ENCODE measurements at places on chromosomes 3 and 15.

DNA sequence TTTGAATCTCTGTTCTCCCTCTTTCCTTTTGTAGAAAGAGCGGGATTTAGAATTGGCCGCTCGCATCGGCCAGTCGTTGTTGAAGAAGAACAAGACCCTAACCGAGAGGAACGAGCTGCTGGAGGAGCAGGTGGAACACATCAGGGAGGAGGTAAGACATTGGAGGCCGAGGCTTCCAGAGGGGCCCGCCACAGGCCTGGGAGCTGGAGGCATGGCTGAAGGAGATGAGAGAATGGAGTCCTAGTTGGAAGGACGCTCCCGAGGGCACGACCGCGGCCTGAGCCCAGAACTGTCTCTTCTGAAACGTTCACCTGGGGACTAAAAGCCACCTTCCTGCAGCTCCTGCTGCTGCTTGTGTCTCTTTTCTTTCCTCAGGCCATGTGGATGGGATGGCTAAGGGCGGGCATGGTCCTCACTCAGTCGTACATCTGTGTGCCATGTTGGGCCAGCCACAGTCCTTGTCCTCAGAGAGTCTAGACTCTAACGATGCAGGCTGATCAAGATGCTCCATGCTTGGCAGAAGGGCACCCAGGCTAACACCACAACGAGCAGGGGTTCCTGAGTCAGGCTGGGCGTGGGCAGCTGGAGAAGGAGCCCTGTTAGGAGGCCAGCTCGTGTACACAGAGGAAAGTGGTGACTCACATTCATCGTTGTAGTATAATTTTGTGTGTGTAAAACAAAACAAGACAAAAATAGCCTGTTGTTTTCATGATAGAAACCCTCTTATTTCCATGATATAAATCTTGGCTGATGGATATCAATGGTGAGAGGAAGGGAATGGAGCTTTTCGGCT is 81.1 kb downstream of the CCK start:
- DNase-seq = no peak

DNA sequence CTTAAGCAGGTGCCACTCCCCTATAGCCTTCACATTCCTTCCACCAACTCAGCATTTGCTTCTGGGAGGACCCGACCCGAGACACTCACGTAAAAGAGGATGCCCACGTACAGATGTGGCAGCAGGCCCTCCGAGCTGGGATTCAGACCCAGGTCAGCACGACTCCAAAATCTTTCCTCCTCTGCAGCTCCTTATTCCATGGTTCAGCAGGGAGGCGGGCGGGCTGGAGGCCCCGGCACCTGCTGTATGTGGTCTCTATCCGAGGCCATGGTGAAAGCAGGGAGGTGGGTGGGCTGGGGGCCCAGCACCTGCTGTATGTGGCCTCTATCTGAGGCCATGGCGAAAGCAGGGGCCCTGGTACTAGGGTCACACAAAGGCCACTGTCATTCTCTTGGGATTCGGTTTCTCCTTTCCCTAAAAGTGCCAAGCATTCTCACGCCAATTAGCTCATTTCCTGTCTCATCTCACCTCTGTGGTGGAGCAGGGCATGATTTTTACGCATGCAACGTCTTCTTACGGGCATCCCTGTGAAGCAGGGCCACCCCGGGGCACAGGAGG is 5.9 kb upstream of the MUC4 start:
- no peak for DNase-seq

GRCh38 chr15:65006876-65007275 is 17.2 kb upstream of the SPG21 start:
- DNase-seq = no peak

DNA sequence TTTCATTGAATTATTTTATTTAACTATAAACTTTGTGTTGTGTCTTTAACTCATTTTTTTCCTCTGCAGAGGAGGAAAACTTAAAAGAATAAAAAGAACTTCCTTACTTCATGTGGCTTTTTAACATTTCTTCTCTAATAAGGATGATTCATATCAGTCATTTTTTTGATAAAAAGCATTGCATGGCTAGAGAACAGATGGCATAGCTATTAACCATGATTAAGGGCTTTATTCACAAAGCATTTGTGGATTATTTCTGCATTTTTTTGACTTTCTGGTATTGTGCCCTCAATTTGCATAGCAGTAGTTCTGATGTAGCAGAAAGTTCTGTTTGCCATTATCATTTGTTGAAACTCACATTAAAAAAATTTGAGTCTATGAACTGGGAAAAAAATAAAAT is 540.8 kb downstream of the SI start:
- no peak for DNase-seq

- DNase-seq = no peak
These were observed 178.0 kb downstream of the FMN1 start for GRCh38 chr15:33016405-33017024.

DNA sequence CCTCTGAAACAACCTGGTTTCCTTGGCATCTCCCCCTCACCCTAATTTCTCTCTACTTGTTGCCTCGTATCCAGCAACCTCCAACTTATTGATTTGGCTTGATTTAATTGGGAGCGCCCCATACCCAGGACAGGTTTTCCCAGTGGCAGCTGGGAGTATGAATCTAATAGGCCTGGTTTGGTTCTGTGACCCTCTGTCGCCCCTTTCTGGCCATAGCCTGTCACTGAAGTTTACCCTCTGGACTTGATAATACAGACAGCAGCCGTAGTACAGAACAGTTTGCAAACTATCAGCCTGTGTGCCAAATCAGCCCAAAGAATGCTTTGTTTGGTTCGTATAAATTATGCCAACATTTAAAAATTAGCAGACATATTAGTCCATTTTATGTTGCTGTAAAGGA is 525.1 kb upstream of the GOLIM4 start:
- DNase-seq = no peak

DNA sequence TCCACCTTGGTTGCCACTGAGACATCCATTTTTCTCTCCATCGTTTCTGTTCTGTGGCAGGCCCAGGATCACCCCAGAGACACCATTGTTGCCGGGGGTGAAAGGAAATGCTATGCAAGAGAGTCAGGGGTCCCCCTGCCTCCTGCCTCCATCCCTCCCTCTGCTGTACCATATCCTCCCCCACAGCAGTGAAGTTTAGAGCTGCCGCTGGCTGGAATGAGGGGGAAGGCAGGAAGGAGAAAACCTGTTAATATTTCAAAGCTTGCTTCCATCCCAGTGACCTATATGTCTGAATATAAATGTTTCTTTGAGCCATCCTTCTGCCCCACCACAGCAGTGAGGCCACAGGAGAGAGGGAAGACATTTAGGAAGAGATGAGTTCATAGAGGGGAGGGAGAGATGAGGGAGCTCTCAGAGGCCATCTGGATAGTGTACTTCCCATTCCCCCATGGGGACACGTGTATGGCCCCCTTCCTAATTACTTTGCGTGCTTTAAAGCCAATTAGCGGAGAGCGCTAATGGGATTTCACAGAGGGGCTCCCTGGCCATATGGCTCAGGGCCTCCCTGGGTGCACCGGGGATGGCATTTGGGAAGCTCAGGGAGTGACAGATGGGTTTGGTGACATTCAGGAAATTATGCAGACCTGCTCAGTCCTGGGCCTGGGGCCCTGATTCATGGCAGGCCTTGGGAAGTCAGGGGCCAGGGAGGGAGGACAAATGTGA is 40.4 kb upstream of the CHRNB4 start:
- DNase-seq = no peak

- DNase-seq = no peak
These were observed 45.7 kb downstream of the MORC1 start for GRCh38 chr3:109072194-109072593.

DNA sequence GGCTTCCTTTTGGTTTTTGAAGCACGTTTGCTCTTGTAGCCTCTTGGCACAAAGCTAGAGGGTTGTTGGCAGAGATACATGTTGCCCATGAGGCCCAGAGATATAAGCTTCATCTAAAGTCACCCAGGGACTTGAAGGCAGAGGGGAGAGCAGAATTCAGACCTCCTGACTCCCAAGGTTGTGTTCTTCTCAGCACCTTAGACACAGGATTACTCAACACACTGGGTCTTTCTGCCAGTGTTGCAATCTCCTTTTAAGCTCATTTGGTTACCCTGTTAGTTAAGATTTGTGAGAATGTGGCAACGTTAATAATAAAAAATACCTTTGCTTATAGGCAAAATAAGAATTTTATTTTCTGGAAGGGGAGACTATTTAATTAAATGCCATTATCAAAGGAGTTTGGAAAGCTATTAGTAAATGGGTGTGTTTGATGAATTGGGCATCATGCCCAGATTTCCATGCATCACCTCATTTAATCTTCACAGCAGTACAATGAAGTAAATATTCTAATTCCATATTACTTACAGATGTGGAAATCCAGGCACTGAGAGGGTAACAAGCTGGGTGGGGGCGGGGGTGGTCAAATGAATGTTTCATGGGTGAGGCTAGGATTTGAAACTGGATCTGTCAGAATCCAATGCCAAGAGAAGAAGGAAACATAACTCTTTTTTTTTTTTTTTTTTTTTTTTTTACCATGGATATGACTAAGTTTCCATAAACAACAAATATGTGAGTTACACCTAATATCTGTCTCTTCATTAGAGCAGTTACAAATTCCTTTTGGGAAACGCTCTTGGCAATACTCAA is 183.3 kb downstream of the NR1D2 start:
- DNase-seq = no peak

Data from activated CD4-positive, alpha-beta T cell treated with anti-CD3 and anti-CD28 coated beads, Interleukin-2, amount 50 U/mL, for 4 hours (primary cell).